Liver (tissue), 10 donors: ENCODE measurements at places on chromosomes 7 and 10. TPM values are rescaled to one million over a fixed set of nuclear protein-coding genes. Genes with fewer than 3 reads are reported as not detected.

RASSF4 gene
- 12.5 TPM for polyA plus RNA-seq

CTTNBP2 gene
- 1.5 TPM for polyA plus RNA-seq

ZNF467 gene
- 4.0 TPM for polyA plus RNA-seq

PPP1R17 gene
- not detected for polyA plus RNA-seq

ZNF804B gene
- polyA plus RNA-seq: not detected

ZP3 gene
- 0.43 TPM for polyA plus RNA-seq

TEX47 gene
- not detected for polyA plus RNA-seq

KCNIP2 gene
- 0.18 TPM for polyA plus RNA-seq

CLEC5A gene
- 0.32 TPM for polyA plus RNA-seq

LBX1 gene
- not detected for polyA plus RNA-seq

RNF133 gene
- polyA plus RNA-seq: not detected

CUBN gene
- 0.08 TPM for polyA plus RNA-seq

SLC13A1 gene
- polyA plus RNA-seq: not detected

AMPH gene
- 0.13 TPM for polyA plus RNA-seq
